Right ventricle myocardium superior (tissue), 1 donor: ENCODE measurements at places on chromosomes 11 and 22.

GRCh38 chr11:47329431-47329986 lies 23.0 kb downstream of the MYBPC3 start:
- no peak for DNase-seq

DNA sequence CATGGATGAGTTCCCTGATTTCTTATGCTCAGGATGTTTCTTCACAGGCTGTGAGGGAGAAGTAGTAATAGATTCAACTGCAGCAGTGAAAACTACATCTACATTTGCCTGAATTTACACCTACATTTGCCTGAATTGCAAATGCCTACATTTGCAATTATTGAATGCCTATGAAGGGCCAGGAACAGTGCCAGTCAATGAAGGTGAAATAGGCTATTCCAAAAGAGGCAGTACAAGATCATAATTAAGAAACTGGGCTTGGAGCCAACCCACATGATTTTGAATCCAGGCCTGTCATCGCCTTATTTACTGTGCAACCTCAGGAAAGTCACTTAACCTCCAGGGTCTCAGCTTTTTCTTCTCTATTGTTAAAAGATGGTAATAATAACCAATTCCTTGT lies 1353.3 kb downstream of the FAM181B start:
- no peak for DNase-seq

DNA sequence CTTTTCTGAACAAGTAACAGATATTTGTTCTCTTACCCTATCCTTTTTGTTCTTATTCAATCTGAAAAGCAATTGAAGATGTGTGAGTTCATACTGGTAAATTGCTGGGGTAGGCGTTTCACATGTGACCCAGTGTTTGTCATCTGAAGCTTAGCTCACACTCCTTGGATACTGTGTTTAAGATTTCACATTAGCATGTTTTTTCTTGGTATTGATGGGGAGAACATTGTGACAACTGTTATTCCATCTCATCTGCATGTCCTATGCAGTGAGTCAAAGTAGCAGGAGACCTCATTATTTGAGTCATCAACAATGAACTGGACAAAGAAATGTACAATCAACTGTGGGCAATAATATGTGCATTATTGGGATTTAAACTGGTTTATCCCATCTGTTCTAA lies 691.6 kb upstream of the ANO5 start:
- DNase-seq, result no peak

- DNase-seq, result no peak
Observed at GRCh38 chr22:38949889-38950405, 7.5 kb upstream of the APOBEC3A start.

GRCh38 chr22:35464399-35464798 lies 64.5 kb downstream of the MCM5 start:
- no peak for DNase-seq

DNA sequence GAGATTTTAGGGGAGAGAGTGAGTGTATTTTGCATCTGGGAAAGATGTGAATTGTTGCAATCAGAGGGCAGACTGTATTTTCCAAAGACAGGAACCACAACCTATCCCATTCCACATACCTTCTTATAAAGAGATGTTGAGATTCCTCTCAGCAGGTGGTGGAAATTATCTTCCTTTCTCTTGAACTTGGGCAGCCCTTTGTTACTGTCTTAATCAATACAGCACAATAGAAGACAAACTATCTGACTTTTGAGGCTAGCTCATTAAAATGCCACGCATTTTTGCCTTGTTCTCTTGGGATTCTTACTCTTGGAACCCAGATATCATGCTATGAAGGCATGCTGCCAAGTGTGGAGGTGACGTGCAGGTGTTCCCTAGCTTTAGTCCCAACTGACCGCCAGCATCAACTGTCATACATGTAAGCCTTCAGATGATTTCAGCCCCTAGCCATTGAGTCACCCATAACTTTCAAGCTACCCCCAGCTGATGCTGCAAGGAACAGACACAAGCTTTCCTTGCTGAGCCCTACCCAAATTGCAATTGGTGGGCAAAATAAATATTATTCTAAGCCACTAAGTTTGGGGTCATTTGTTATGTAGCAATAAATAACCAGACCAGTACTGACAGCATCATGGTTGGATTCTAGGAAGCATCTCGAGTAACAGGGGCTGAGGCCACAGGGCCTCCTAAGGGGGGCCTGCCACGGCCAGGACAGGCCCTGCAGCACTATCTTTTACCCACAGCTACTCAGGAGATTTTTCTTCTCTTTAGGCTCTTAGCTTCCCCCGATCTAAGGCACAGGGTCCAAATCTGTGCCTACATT lies 63.0 kb downstream of the RPL27A start:
- no peak for DNase-seq

DNA sequence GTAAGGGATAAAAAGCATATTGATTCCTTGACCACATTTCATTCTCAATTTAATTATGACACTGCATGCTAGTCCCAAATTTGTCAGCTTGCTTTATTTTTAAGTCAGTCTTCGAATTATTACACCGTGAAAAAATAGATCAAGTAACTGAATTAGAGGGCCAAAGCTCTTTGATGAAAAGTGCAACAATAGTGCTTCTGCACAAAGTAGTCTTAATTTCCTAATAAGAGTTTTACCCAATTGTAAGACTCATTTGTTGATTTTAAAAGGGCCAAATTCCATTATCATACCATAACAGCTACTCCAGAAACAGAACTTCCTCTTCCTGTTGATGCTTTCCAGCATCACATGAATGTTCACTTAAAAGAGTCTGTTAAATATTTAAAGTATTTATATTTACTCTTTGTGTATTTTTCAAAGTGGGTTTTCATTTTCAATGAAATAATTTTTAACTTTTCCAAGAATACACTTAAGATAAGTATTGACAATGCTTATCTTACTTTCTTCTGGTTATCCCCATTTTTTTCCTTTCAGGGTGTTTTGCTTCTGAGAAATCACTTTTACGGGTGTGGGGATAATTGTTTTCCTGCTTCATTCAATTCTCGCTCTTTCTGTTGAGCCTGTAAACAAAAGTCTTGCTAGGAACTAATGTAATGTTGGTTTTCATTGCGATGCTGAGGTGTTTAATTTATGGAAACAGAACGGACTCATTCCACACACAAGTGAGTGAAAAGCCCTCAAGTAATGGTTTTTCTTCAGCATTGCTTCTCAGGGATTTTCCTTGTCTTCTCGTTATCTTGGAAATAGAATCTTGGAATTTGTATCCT lies 2.1 kb downstream of the ARHGEF12 start:
- DNase-seq, result no peak

DNA sequence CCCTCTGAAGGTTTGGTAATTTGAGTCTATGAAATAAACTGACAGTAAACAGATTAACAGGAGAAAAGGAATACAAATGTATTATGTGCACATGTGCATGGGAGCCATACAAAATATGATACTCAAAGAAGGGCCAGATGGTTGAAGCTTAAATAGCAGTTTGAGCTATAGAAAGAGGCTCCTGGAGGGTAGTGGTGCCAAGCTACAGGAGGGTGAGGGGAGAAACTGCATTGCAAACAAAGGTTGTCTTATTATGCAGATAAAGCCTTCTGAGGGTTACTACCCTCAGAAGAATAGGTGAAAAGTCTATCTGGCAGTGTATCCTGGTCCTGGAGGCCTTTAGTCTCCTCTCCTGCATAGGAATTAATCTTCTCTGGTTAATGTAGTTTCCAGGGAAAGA lies 267.3 kb upstream of the MPPED2 start:
- no peak for DNase-seq

DNA sequence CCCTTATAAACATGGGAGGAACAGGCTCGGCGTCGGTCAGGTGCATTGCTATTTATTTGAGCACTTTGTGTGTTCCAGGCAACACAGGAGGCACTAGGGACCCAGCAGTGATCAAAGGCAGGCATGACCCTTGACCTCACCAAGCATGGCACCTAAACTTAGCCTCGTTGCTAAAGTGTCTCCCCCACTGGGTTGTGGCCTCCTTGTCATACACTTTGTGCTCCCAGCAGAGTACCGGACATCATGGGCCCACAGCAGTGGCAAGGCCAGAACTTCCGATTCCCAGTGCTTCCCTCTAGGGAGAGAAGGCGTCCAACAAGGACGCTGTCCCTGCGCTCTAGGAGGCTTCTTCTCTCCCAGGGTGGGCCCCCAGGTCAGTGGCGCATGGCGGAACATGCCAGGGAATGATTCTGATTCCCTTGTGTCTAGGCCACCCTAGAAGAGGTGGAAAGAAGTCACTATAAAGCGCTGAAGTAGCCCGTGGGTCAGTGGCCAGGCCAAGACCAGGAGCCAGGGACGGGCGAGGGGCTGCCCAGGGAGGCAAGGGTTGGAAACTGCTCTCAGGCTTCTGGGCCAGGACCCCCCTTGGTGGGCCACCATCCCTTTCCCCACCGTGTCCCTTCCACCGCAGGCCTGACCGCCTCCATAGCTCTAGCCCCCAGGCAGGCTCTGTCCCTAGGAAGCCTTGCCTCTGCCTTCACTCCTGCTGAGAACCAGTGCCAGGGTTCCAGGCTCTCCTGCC lies 19.7 kb downstream of the TOM1 start:
- DNase-seq, result no peak

GRCh38 chr22:31574055-31574670 lies 77.8 kb downstream of the SFI1 start:
- no peak for DNase-seq

- peak; percentile 55 for DNase-seq
Observed at GRCh38 chr11:96338910-96339705, 3.9 kb downstream of the MAML2 start.

GRCh38 chr22:46352276-46352675 lies 16.8 kb downstream of the TRMU start:
- DNase-seq, result peak; percentile 20

- DNase-seq, result no peak
Observed at GRCh38 chr22:40694411-40694810, 15.1 kb downstream of the MCHR1 start.

DNA sequence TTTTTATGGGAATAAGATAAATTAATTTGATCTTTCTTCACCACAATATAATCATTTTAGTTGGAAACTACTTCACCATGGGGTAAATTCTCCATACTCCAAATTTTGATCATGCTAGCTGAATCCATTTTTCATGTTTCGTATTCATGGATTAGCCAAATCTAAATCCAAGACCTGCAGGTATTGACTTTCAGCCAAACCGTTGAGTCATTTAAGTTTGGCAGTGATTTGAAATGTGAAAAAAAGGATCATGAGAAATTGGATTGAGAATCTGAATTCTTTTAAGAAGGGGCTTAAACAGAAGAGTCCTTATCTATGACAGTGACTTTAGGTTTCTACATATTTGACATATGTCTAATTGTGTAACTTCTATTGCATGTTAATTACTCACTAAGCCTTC lies 5.3 kb downstream of the GAS2 start:
- no peak for DNase-seq

DNA sequence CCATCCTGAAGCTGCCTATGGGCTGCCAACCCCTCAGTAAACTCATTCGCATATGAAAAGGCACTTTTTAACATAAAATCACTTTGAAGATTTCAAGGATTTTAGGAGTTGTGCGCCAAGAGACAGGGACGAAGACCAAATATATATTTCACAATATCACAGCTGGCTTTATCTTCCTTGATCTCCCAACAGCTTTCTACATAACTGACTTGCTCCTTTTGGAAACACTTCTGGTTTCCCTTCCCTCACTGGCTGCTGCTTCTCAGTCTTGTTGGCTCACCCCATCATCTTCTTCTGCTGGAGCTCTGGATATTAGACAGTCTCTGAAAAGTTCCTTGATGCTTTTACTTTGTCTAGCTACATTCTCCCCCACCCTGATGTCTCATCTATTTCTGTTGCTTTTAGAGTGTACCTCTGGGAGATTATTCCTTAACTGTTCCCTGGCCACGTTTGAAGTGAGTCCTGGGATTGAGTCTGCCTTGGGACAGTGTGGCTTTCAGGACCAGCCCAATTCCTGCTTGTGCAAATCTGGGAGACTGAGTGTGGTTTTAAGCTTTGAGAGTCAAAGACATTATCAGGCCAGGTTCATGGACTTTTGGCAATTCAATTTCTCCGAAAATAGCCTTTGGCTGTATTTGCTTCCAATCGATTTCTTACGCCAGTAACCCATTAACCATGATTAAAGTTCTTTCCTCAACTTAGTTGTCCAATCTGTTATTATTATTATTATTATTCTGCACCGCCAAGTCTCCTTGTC lies 30.9 kb upstream of the NNMT start:
- DNase-seq, result no peak

GRCh38 chr11:18173225-18173866 lies 709 bp downstream of the MRGPRX4 start:
- DNase-seq, result no peak

- no peak for DNase-seq
Observed at GRCh38 chr11:120881596-120881995, 142.3 kb upstream of the TBCEL start.

DNA sequence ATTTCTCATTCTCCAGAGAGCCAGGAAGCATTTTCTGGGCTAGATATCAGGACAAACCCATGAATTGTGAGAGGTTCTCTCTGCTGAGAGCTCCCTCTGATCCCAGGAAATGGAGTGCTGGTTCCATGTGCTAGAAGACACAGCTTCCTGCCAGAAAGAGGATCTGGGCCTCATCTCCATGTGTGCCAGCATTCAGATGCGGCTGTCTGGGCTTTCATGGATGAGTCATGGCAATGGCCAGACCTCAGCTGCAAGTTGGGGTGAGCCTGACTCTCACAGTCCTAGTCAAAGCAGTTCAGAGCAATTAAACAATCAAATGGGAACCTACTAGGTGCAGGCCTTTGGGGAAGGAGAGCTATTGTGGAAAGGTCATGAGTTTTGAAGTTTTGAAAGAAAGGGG lies 82.3 kb upstream of the EED start:
- peak; percentile 55 for DNase-seq

- DNase-seq, result peak; percentile 54
Observed at GRCh38 chr11:19345519-19345847, 104.7 kb upstream of the E2F8 start.

GRCh38 chr11:134571301-134571700 lies 159.3 kb upstream of the B3GAT1 start:
- no peak for DNase-seq

DNA sequence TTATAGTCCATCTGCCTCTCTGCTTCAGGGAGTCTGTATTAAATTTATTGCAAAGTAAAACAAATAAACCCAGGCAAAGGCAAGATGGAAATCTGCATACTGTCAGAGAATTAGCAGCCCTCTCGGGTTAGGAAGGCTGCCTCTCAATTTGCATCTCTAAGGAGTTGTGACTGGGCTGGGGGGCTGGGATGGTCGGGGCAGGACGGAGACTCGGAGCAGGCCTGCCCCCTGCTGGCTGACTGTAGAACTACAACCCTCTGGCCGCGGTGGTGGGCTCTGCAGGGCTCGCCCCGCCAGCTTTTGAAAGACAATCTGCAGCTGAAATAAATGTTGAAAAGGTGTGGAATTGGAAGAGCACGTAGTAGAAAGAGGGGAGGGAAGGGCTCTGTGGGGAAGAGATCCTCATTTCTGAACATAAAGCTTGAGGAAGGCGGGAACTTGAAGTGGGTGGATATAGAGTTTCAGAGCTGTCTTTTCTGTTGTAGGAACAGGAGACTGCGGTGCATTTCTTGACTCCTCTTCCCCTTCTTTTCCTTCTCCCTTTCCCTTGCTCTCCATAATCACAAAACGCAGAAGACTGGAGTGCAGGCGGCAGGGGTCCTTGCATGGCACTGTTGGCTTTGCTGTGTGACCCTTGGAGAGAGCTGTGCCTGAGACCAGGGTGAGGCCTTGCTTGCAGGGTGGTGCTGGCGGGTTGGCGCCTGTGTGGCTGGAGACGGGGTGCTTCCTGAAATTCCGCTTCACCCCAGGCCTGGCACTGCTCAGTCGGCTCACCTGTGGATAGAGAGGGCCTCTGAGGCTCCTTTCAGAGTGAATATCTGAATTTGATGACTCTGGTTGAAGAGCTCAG lies 22.6 kb upstream of the PKNOX2 start:
- peak; percentile 64 for DNase-seq
